ENCODE measurements at places on chromosomes 1 and 21. TPM values are rescaled to one million over a fixed set of nuclear protein-coding genes. Genes with fewer than 3 reads are reported as not detected.

DNA sequence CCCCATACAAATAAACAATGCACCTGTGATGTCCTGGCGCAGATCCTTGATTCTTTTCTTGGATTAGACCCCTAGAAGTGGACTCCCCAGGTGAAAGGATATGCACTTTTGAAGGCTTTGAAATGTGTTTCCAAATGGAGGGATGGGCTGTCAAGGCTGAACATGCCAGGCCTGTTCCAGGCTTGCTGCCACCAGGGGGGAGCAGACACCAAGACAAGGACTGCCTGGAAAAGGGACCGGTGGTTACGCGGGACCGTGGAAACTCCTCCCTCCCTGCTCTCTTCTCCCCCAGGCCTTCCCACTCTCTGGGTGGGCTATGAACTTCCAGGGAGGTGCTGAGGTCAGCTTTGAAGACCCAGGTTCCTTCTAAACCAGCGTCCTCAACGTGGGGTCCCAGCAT lies 12.7 kb downstream of the C1QB start:
- DNase-seq = no peak

DNA sequence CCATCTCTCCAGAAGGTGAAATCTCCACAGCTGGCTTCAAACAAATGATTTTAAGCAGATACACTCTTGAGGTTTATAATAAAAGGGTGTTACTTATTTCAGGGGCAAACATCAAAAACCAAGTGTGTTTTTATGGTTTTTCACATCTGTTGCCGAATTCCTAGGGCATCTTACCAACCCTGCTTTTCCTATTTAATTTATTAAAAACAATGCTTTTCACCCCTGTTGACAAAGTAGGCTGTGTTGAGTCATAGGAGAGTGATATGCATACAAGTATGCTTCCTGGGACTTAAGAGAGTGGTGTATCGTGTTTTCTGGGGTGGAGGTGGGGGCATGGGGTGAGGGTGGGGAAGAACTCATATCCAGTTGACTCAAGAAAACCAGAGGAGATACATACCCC lies 29.3 kb upstream of the IL20 start:
- DNase-seq = no peak

Gene TNFSF4
- 2.4 TPM for total RNA-seq

GRCh38 chr1:234618737-234619049 lies 8.7 kb upstream of the IRF2BP2 start:
- DNase-seq = no peak

DNA sequence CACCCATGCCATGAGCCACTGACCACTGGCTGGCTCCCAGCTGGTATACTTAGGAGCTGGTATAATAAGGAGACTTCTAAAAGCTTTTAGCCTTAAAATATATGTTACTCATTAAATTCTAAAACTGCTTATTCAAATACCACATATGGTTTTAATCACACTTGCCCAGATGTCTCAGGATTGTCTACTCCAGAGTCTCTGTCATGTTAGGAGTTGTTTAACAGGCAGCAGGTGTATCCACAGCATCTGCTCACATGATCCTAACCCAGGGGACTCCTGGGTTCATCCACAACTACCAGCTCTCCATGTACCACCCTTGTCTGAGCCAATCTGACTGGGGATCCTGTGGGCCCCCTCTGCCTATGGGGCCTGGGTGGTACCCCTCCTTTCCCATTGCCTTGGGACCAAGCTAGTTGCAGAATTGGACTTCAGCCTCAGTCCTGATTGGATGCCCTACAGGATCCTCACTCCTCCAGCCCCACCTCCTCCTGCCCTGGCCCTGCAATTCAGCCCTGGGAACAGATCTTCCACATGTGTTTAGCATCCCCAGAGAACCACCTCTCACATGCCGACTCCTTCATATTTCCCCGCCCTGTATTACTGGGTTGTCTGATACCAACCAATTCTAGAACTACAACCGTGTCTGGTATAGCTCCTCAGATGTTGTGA lies 61.3 kb downstream of the BCAR3 start:
- DNase-seq = no peak
